ENCODE measurements at places on chromosomes 4 and X.
A peak's percentile ranks its signal among the peaks of the same experiment; 100 is the strongest.

- DNase-seq, result no peak
Observed at GRCh38 chrX:68692651-68693050, 45.2 kb downstream of the STARD8 start.

DNA sequence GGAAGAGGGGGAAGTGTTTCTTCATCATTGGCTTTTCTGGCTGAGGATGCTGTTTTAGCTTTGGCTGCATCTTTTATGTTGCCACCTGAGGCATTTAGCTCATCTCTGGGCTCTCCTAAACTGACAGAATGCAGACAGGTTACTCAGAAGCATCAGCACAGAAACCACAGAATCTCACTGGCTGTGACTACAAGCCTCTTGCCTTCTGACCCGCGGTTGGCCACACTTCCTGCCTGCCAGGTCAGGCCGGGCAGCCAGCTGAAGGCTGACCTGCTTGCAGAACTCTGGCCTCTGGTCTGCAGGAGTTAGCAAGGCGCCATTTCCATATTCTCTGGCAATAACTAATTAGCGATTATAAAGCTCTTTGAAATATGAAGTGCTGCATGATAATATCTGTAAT, 366.5 kb downstream of the MID1IP1 start:
- DNase-seq, result no peak

DNA sequence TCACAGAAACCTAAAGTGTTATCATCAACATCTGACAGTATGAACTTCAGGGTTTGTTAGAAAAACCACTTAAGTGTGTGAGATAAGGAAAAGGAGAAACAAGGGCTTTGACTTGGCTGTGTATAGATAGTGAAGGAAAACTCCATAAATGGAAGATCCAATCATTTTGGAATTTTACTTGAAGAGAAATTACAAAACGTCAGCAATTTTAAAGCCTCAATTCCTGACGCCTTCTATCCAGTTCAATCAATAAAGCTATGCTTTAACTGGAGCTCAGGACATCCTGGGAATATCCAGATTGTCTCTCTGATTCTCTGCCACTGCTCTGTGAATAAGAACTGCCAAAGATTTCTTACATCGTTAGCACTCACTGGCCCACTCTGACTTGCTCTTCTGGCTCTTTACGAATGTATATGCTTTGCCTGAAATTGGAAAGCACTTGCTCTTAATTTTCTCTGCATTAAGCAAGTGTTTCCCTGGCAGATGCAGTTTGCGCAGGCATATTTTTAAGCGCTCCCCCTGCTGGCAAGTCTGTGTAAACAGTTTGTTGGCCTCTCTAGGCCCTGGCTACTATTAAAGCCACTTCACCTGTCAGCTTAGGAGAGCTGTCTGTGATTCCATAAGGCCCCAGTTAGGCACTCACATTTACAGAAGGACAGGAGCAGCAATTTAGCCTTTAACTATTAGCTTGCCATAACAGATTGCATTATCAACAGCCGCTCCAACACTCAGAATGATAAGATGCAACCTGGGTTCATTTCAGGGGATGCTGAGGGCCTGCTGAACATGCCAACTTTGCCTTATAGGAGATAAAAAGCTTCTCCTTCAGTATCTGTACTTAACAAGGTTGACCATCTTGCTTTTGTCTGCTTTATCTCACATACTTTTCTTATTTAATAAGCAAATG, 251.4 kb upstream of the DDX53 start:
- no peak for DNase-seq

GRCh38 chr4:71133491-71133890, 140.0 kb downstream of the DCK start:
- DNase-seq, result no peak

DNA sequence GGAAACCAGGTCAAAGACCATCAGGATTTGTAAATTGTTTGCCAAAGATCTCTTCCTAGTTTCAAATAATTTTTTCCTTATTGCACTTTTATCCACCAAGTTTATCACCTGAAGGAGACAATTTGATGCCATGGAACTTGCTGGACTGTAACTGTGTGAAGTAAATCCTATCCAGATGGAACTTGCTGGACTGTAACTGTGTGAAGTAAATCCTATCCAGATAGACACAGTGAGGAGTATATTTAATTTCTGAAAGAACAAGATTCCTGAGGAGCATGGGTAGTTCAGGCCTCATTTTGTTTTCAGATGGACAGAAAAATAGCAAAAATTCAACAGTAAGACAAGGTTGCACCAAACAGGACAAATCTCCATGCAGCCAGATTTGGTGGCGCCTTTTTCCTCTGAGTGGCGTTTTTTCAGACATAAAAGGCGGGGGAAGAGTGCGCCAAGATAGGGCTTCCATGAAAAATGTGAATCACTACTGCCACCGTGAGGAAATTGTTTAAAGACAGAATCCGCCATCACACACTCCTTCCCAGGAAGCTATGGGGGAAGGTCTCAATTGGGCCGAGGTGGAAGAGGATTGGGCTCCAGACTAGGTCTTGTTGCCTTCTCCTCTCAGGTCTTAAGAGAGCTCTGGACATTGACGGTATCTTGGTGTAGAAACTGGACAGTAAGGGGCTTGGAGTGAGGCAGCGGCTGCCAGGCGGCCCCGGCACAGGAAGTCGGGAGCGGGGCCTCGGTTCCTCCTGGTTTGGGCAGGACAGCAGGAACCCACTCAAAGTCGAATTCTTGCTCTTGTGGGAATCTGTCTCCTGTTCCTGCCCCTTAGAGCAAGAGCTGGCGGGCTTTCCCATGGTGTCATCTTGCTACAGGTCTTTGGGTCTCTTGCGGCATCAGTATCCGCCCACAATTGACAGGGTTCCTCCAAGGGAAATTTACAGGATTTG, 234.7 kb downstream of the OR13H1 start:
- no peak for DNase-seq

GRCh38 chrX:114038358-114038757, 545.5 kb upstream of the HTR2C start:
- DNase-seq, result no peak

GRCh38 chr4:109174224-109174953, 128.1 kb downstream of the COL25A1 start:
- DNase-seq, result no peak

DNA sequence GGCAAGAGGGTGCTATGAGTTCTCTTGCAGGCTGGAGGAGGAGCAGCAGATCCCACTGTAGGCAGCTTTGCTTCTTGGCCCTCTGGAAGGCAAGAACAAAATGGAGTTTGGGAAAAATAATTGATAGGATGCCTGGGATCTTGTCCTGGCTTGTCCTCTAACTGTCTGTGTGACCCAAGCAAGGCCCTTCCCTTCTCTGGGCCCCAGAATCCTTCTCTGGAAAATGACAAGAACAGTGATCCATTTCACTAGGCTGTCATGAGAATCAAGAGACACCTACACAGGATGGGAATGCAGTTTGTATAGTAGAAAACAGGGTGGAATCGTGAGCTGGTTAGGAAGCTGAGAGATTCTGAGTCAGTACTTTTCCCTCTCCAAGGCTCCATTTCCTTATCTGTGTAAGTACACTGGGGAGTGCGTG, 133.3 kb downstream of the PJA1 start:
- no peak for DNase-seq

DNA sequence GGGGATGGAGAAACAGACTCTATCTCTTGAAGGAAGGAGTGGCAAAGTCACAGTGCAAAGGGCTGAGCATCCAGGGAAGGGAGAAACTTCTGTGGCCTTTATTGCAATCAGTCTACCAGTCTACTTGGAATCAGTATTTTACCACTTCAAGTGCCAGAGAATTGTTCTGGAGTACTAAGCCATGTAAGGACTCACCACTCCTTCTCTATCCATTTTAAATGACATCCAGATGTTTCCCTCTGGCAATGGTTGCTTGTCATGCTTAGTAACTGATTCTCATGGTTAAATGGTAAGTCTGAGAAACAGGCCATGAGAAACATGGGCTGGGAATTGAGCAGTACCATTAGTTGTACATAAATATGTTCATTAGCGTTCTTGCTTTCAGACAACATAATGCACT, 21.1 kb upstream of the SMIM10 start:
- DNase-seq, result no peak

DNA sequence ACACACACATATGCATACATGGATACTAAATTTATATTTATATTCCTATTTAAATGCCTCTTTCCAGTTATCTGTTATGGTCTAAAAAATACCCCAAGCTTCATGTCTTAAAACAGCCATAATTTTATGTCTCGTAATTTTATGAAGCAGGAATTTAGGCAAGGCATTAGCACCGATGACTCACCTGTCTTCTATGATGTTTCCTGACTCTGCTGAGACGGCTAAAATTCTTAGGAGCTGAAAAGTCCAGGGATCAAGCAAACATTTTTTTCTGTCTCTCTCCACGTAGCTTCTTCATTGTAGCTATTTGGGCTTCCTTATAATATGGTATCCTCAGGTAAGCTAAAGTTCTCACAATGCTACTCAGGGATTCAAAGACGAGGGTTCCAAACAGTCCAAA, 930.3 kb downstream of the STIM2 start:
- DNase-seq, result no peak

DNA sequence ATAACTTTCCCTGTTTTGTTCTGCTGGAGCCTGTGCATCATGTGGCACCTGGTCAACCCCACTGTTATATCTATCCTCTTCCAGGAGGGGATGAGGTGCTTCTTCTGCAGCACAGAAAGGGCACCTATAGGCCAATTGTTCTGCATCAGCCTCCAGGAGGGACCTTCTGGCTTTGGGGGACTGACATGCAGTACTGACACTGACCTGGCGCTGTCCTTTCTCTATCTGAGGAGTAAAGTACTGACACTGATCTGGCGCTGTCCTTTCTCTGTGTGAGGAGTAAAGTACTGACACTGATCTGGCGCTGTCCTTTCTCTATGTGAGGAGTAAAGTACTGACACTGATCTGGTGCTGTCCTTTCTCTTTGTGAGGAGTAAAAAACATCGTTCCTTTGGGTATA, 498.4 kb downstream of the PACRGL start:
- DNase-seq, result no peak

GRCh38 chrX:155293771-155294170, 29.5 kb upstream of the RAB39B start:
- DNase-seq, result no peak

GRCh38 chrX:19990151-19990555, 708 bp downstream of the BCLAF3 start:
- no peak for DNase-seq

DNA sequence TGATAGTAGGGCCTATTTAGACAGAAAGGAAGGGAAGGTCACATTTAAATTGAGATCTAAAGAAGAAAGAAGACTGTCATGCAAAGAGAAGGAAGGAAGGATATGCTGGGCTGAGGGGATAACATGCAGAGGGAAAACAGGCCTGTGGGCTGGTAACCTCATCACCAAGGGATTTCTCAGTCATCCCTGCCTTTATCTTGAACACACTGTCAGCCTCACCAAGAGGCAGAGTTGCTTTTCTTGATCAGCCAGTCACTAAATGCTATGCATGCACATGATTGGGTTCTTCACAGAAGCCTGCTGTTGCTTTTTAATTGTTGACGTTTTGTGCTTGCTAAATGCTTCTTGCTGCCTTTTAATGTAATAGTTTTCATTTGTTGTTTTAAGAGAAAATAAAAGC, 113.0 kb downstream of the ARHGAP24 start:
- no peak for DNase-seq

DNA sequence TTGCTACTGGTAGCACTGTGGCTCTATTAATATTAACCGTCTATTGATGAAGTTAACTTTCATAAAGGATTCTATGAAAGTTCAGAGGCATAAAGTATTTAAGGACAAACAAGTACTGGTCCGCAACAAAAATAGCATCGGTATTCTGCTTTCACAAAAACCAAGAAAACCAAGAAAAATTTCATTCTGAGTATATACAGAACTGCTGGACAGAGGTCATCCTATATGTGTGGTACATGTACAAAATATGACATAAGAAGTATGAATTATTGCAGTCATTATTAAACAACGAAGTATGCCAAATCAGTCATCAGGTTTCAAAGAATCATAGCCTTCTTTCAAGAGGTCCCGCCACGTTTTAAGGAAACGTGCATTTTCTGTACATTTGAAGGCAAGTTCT, 2.4 kb downstream of the C4orf46 start:
- no peak for DNase-seq

DNA sequence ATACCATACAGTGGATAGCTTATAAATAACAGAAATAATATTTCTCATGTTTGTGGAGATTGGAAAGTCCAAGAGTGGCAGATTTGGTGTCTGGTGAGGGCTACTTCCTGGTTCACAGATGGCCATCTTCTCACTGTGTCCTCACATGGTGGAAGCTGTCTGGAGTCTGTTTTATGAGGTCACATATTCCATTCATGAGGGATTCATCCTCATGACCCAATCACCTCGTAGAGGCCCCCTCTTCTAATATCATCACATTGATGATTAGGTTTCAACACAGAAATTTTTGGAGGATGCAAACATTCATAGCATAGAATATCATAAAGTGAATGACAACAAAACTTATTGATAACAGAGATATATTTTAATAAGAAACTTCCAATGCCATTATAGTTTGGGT, 568.0 kb downstream of the STIM2 start:
- no peak for DNase-seq

- DNase-seq, result peak; percentile 55
Observed at GRCh38 chr4:114296126-114296525, 302.5 kb upstream of the UGT8 start.

Data from Right ventricle myocardium inferior (tissue), 1 donor.